ENCODE measurements at places on chromosomes 1 and 21.

DNA sequence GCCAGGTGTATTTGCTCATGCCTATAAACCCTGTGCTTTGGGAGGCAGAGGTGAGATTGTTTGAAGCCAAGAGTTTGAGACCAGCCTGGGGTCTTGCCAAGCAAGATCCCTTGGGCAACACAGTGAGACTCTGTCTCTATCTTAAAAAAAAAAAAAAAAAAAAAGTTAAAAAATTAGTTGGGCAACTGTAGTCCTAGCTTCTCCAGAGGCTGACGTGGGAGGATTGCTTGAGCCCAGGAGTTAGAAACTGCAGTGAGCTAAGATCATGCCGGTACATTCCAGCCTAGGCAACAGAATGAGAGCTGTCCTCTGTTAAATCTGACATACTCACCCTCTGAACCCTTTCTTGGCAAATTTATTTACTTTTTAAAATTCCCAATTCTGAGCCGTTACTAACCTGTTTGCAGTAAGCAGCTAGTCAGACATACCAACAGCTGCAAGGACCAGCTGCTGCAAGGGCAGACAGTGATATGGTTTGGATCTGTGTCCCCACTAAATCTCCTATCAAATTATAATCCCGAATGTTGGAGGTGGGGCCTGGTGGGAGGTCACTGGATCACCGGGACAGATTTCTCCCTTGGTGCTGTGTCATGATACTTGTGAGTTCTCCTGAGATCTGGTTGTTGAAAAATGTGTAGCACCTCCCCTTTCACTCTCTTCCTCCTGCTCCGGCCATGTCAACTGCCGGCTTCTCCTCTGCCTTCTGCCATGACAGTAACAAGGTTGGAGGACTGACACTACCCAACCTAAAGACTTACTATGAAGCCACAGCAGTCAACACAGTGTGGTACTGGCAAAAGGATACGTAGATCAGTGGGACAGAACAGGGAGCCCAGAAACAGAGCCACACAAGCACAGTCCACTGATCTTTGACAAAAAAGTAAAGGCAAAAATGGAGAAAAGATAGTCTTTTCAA is 10.6 kb downstream of the PARP1 start:
- DNase-seq = no peak

- DNase-seq = no peak
These were observed 62.1 kb downstream of the FAAP20 start for GRCh38 chr1:2132222-2133038.

- peak; percentile 64 for DNase-seq
These were observed 135.7 kb upstream of the KRTAP19-8 start for GRCh38 chr21:31173881-31174555.

DNA sequence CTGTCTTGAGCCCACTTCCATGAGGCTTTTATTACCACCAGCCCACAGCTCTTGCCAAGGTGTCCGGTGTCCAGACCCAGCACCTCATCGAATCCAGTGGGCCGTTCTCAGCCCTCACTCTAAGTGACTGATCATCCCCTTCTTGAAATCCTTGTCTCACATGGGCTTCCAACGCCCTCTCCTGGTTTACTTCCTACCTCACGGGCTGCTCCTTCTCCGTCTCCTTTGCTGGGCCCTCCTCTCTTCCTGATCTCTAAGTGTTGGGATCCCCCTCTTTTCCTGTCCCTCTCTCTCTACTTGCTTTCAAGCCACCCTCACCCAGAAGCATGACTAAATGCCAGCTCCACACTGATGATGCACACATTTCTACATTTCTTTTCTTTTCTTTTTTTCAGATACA is 9.0 kb upstream of the RHBG start:
- DNase-seq = no peak

- DNase-seq = no peak
These were observed 4.3 kb downstream of the GPR37L1 start for GRCh38 chr1:202127061-202127460.

- DNase-seq = peak; percentile 46
These were observed 9.7 kb upstream of the KRTAP7-1 start for GRCh38 chr21:30839304-30839703.

GRCh38 chr1:165235777-165236291 is 120.7 kb downstream of the LMX1A start:
- no peak for DNase-seq

DNA sequence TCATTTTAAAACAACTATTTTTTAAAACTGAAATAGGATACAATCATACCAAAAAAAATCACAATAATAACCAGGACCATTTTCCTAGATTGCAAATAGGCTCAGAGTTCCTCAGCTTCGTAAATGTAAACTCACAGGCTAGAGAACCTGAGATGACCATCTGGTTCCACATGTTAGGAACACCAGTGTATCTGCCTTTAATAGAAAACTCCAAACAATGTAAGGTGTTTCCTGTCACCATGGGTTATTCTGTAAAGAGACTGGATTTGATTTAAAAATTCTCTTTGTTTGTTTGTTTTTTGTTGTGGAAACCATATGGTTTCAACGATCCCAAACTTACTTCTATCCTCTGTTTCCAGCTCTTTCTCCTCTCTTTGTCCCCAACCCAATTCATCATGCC is 197.5 kb downstream of the ZZZ3 start:
- DNase-seq = no peak

GRCh38 chr1:153288634-153289275 is 24.0 kb downstream of the PGLYRP3 start:
- DNase-seq = peak; percentile 18

DNA sequence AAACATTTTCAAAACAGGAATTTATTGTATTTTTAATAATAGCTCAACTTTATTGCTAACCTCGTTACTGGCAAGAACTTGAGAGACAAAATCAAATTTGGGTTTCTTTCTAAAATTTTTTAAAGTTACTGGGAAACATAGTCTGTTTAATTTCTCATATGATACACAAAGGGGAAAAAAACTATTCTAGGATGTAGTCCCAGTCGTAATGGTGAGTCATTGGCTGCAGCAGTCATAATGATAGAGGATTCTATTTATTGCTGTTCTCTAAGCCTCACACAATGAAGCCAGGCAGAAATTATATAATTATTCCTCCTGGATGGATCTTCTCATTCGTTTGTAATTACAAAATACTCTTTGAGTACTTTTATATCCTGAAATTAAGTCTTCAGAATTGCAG is 326.5 kb upstream of the SGIP1 start:
- no peak for DNase-seq

- DNase-seq = no peak
These were observed 53.1 kb downstream of the NBPF6 start for GRCh38 chr1:108503062-108503733.

- DNase-seq = no peak
These were observed 1.5 kb downstream of the PIGC start for GRCh38 chr1:172442404-172442803.

DNA sequence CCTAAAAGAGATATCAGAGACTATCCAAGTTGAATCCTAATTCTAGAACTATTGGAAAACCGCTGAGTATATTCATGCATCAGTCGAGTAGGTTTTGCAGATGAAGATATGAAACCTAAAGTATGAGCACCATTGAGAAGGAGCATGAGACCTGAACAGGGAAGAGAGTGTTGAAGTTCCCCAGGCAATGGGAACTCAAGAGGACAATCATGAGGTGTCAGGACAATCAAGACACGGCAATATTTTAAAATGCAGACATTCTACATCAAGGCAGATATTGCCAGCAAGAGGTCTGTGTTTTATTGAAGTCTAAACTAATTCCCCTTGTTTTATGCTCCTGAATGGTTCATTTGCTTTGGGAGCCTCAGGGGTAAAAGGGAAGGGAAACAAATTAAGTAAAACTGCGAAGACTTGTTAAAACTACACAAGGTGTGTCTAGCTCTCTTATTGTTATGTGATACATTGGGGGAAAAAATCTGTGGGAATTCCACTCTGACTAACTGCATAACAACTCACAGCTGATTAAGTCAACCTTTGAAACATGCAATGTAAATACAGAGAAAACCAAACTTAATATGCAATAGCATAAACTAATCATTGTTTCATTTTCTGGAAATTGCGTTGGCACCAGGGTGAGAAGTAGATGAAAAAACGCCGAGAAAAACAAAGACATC is 347.9 kb upstream of the ADGRL2 start:
- no peak for DNase-seq

- no peak for DNase-seq
These were observed 27.8 kb downstream of the CDK18 start for GRCh38 chr1:205532026-205532898.

DNA sequence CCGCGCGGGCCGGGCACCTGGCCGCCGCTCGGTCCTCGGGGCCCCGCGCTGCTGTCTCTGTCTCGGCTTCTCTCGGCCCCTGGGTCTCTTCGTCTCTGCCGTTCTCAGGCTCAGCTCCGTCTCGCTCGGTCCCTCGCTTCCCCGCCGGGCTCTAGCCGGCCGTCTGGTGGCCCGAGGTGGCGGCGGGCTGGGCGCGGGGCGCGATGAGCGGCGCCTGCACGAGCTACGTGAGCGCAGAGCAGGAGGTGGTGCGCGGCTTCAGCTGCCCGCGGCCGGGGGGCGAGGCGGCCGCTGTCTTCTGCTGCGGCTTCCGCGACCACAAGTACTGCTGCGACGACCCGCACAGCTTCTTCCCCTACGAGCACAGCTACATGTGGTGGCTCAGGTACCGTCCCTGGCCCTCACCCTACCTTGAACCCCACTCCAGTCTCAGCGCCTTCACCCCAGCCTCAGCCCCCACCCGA is 355 bp downstream of the SHISAL2A start:
- DNase-seq = peak; percentile 22

DNA sequence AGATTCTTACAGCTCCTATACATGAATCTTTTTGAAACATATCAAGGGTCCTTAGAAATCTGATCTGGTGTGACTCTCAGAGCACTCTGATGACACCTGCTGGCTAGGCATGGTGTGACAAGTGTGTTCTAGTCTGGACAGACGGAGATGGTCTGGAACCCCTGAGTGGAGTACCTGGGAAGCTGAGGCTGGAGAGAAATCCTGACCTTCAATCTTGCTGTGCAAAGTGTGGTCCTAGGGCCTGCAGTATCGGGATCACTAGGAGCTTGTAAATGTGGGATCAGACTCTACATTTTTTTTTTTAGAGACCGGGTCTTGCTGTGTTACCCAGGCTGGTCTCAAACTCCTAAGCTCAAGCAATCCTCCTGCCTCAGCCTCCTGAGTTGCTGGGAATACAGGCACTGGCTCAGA is 78.6 kb upstream of the SOD1 start:
- DNase-seq = peak; percentile 73

DNA sequence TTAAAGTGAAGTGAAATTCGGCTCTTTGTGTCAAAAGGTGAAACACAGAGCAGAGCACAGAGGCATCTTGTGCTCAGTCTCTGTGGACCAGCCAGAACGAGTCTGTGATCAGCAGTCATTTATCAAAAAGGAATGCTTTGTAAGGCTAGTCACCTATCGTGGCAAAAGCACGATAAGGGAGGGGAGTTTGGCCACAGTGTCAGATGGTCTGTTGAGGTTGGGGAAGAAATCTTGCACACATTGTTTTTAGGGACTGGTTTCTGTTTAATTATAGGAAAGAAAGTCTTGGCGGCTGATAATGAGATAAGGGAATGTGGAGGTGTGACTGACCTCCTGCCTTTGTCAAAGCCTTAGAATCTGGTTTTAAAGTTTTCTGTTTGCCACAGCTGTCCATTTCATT is 58.2 kb upstream of the KIAA1614 start:
- no peak for DNase-seq

- DNase-seq = no peak
These were observed 44.1 kb upstream of the SLC19A1 start for GRCh38 chr21:45586289-45586858.

DNA sequence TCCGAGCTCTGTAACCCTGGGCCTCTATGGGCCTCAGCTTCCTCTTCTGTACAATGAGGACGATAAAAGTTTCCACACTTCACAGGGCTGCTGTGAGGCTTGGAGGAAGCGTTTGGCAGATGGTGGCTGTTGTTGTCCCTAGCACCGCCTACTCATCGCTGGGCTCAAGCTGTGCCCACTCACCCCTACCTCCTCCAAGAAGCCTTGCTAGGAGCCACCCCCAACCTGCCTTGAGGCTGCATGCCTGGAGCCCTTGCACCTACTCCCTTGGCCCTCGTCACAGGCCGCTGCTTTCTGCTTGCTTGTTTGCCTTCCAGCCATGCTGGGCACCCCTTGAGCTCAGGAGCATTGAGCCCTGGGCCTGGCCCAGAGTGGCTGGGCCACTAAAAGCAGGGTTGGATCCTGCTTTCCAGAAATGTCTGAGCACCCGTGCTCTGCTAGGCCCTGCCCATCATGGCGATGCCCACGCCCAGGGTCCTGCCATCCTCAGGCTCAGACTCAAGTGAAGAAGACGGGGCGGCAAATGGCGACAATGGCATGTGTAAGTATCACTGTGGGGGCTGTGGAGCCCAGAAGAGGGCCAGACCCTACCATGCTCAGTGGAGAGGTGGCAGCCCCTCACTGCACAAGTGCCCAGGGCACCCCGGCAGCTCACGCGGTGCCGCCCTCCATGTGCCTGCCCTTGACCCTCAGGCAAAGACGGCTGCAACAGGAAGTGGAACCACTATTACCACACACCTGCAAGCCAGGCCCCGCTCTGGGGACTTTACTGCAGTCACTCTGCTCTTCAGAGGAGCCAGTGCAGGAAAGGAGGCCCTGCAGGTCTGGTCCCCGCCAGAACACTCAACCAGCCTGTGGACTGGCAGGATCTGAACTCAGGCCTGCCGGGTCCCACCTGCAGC is 9.5 kb downstream of the SH3BGRL3 start:
- DNase-seq = no peak

GRCh38 chr1:207754974-207755700 is 3.3 kb downstream of the CD46 start:
- DNase-seq = no peak

GRCh38 chr1:186009039-186009737 is 275.0 kb downstream of the HMCN1 start:
- no peak for DNase-seq

DNA sequence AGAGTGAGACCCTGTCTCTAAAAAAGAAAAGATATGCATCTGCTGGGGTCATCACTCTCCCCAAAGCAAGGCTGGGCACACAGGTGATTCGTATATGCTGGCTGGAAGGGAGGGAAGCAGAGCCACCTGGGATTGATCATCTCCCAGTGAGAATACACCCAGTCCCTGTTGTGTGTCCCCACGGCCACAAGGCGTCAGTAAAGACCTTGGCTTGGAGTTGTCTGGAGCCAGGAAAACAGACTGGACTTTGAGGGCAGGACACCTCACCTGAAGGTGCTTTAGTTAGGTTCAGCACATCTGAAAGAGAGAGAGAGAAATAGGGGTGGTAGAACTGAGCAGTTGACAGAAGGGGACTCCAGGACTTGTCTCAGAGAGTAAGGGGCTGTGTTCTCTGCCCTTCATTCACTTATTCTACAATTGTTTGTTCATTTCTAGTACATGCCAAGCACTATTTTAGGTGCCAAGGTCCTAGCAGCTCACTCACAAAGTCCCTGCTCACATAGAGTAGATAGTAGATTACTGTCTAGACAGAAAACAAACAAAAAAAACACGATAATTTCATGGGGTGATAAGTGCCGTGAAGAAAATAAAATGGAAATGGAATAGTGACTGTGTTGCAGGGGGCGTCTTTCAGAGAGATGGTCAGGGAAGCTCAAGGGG is 13.5 kb downstream of the CITED4 start:
- DNase-seq = no peak

DNA sequence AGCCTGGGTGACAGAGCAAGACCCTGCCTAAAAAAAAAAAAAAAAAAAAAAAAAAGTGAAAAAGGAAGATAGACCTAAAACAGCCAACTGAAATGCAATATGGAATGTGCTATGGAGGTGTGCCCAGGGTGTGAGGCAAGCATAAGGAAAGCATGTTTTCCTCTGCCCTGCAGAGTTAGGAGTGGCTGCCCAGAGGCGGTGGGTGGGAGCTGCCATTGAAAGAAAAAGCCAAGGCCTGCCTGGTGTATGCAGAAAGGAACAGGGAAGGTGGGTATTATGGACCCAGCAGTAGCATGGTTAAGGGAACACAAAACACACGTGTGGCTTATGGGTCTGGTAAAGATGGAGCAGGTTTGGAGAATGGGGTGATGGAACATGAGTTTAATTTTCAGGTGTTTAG is 8.9 kb downstream of the CD244 start:
- no peak for DNase-seq
